MM.1S (cell line): ENCODE measurements at places on chromosomes 3 and 15.
A peak's percentile ranks its signal among the peaks of the same experiment; 100 is the strongest.

DNA sequence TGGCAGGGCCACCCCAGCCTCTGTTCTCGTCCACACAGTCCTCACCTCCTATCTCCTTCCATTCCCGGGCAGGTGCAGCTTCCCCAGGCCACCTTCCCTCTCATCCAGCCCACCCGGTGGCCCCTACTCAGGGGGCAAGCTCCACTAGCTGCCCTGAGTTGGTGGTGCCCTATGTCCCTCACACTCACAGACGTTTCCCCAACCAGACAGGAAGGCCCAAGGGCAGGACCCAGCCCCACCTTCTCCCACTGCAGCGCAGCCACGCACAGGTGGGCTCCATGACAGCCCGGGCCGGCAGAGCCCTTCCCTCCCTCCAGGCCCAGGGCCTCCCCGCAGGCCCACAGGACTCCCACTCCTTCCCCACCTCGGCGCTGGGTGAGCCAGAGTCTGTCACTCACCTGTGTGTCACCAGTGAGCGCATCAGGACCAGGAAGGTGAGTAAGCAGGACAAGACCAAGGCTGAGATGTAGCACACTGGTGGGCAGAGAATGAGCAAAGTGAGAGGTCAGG, 11.1 kb downstream of the ISLR start:
- no peak for DNase-seq

- DNase-seq = no peak
These were observed 21.4 kb upstream of the CHST2 start for GRCh38 chr3:143098032-143098764.

- DNase-seq = no peak
These were observed 107.2 kb downstream of the GTPBP8 start for GRCh38 chr3:113097960-113098447.

DNA sequence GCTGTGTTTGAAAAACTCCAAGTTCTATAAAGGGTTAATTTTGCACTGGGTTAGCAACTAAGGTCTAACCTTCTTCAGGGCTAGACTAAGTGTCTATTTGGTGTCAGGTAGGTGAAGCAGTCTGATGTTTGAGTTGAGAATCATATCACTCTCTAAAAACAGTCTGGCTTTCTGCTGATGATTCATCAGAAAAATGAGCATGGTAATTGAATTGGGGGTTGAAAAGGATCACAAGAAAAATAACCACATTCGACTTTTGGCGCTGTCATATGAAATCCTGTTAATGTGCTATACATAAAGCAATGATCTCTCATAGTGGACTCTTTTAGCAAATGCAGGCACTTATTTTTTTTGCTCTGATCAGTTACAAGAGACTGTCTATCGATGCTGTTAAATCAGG, 242.2 kb upstream of the AZI2 start:
- no peak for DNase-seq

DNA sequence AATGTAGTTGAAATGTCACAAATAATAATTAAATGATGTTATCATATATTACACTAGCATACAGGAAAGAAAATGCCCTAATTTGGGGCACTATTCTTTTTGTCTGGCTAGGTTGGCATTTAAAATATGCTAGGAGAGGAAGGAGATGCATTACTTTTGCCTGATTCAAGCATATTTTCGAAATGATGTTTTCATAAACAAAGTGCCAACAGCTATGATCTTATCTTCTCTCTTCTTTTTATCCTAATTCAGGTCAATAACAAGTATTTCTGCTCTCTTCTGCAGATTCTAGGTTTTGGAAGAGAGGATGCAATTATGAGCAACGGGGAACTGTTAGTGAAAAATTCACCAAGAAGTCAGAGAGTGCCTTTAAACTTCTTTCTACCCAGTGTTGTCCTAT, 55.8 kb upstream of the NR2F2 start:
- DNase-seq = no peak

DNA sequence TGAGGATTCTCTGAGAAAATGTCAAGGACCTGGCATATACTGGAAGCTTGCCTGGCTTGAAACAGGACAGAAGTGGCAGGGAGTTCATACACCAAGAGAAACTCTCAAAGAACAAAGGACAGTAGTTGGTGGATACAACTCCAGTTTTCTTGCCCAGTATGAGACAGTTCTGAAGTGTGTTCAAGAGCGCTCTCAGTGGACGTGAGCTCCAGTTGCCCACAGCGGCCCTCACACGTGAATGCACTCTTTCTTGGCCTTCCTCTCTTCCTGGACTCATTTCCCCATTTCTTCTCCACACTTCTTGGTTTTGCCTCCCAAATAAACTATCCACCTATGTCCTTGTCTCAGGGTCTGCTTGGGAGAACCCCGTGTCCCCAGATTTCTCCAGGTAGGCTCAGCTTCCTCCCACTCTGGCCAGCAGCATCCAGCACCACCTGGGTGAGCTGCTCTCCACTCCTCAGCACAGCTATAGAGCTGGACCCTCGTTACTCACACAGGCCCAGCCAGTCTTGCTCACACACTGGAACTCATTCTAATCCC, 54.5 kb downstream of the DCLK3 start:
- DNase-seq = no peak

DNA sequence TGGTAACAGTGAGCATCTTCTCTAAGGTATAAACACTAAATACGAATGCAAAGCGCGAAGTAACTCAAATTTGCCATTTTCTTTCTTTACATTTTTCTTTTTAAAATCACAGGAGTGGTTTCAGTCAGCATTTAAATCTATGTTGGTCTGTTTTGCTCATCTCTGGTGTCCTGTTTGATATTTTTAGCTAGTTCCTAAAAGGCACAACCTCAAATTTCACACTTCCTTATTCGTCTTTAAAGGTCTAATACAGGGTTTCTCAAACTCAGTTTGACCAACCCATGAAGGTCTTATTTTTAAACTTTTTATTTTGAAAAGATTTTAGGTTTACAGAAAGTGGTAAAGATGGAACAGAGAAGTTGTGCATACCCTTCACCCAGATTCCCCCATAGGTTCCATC, 201.1 kb downstream of the MAGI1 start:
- no peak for DNase-seq

DNA sequence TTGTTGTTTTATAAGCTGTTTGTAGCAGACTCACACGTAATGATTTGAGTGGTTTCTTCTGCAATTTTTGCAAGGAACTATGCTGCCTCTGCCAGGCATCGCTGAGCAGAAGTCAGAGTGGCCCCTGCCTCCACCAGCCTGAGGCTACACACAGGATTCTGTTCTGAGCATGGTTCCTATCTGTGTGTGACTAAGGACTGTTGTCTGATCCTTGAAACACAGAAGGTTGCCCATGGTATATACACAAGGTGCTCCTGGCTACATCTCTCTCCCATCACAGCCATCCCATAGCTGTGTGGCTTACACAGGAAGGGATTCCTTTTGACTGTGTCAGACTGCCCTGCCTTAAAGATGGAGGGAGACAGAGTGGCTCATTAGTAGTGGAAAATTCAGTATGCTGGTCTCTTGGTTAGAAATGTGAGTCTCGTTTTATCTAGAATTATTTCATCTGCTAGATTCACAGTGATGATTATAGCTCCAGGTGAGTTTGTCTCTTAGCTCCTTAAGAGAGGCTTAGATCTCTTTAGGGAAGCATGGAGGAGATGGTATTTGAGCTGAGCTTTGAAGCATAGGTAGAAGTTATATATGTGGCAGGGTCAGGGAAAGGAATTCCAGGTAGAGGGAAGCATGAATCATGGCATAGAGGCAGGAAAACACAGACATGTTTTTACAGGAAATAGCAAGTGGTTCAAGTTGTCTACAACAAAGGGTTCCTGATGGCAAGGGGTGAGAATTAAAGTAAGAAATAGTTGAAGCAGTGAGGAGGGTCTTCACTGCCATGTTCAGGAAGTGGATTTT, 37.5 kb downstream of the SNAPC5 start:
- DNase-seq = no peak

GRCh38 chr15:89371228-89372044, 36.8 kb upstream of the POLG start:
- DNase-seq = no peak

DNA sequence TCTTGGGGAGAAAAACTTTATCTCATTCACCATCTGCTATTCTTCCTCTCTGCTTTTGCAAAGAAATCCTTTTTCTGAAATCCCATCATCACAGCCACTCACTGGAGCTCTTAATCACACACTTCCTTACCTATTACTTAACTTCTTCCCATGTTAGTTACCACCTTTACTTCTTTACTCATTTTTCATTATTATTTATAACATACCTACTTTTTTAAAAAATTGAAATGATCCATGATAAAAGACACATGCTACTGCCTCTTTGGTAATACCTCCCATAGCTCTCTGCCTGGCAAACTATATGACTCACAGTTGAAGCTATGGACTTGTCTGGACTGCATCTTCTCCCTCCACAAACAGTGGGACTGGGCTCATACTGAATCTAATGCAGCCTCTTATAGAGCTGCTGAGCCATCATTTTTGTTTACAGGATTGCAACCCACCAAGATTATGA, 150.3 kb downstream of the TNIK start:
- no peak for DNase-seq

- DNase-seq = no peak
These were observed 218.1 kb downstream of the NAALADL2 start for GRCh38 chr3:175077216-175077615.

- DNase-seq = peak; percentile 28
These were observed 76.8 kb downstream of the C3orf85 start for GRCh38 chr3:109213321-109213720.

DNA sequence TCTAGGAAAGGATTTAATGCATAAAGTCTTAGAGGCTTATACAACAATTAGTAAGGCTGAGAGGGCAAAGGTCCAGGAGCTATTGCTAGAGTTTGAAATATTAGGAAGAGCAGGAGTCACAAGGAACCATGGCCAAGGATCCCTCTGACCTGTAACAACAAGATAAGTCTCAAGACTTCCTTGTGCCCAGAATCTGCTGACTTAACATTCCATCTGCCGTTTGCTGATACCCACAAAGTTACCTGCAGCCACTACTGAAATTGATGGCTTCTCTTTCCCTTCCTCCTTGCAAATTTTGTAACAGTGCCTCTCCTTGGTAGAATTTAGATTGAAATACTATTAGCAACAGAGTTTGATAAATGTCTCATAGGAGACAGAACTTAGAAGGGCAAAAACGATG, 4.7 kb upstream of the MYEF2 start:
- peak; percentile 43 for DNase-seq

DNA sequence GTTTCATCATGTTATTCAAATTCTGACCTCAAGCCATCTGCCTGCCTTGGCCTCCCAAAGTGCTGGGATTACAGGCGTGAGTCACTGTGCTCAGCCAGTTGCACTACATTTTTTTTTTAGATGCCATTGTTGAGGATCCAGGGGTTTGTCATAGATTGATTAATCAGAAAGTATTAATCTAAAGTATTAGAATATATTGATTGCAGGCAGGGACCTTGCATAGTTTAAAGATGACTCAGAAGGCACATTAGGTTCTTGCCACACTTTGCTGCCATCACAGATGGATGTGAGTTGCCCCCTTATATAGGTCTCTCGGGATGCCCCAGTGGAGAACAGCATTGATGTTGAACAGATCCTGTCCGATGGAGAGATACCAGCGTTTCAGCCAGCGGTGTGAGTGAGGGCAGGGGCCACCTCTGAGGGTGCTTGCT, 41.1 kb downstream of the IGF1R start:
- no peak for DNase-seq

GRCh38 chr15:34439878-34440277, 2.3 kb upstream of the GOLGA8A start:
- no peak for DNase-seq

- DNase-seq = no peak
These were observed 77.0 kb upstream of the FXR1 start for GRCh38 chr3:180835501-180835900.

DNA sequence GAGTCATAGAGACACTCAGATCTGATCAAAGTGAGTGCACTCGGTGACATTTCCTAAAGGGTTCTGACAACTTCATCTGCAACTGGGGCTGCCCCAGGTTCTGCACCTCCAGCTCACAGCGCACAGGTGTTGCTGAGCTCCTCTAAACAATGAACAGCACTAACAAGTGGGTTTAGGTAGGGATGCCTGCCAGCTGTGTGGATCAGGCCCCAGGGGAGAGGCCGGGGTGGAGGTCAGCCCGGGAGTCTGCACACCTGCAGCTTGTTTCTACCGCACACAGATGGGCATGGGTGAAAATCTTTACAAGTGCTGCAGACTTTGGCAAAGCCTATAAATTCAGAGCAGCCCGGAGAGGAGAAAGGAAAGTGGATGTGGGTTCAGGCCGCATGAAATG, 355 bp downstream of the FBXW12 start:
- peak; percentile 85 for DNase-seq

GRCh38 chr3:101995371-101996046, 146.2 kb downstream of the NFKBIZ start:
- no peak for DNase-seq

DNA sequence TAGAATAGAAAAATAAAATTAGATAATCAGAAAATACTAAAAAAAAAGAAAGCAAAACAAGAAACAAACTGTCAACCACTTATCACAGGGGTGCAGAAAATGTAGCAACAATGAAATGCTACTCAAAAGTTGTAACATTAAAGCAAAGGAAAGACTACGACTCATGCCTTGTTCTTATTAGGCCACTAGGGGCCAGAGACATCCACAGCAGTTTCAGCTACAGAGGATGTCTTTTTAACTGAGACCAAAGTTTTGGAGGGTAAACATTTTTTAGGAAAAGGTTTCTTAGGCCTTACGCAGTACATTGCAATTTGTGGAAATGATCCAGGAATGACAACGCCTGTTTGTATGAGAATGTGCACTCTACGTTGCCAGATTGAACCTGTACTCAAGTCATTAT, 15.4 kb upstream of the CADM2 start:
- DNase-seq = no peak

DNA sequence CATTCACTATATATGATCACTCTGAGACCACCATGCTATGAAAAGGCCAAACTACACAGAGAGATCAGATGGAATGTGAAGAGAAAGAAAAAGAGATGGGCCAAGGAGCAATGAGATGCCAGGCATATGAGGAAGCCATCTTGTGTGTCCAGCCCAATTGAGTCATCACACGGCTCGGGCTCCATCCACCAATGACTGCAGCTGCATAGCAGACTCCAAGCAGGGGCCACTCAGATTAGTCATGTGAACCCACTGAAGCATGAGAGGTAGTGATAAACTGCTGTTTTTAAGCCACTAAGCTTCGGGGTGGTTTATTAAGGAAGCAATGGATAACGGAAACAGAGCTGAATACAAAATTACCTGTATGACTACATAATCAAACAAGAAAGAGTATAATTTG, 185.9 kb downstream of the SUCLG2 start:
- no peak for DNase-seq

GRCh38 chr3:127525373-127525772, 65.2 kb downstream of the TPRA1 start:
- DNase-seq = no peak

- DNase-seq = no peak
These were observed 138.8 kb downstream of the LRRK1 start for GRCh38 chr15:101057841-101058407.

GRCh38 chr3:111577798-111578685, 17.1 kb downstream of the ZBED2 start:
- DNase-seq = peak; percentile 27

GRCh38 chr15:48596415-48596814, 49.1 kb downstream of the FBN1 start:
- no peak for DNase-seq

GRCh38 chr15:45121706-45122417, 7.7 kb downstream of the DUOXA2 start:
- no peak for DNase-seq

GRCh38 chr3:99656624-99657023, 18.2 kb downstream of the COL8A1 start:
- DNase-seq = no peak
